ENCODE measurements at places on chromosomes 16 and 17.

GRCh38 chr16:11638140-11638539 lies 30.1 kb upstream of the SNN start:
- no peak for DNase-seq

DNA sequence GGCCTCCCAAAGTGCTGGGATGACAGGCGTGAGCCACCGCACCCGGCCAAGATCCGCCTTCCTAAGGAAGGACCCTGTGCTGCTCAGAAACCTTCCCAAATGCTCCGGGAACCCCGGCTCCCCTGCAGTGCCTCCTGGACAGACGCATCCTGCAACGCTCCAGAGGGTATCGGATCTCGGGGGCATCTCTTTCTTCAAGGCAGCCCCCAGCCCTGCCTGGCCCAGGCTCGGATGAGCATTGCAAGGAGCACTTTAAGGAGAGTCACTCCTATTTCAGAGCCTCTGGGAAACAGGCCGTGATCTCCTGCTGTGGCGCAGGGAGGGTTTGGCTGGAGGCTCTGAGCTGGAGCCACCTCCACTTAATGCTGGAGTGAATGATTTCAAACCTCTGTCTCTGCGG lies 17.2 kb upstream of the ABR start:
- DNase-seq = no peak

DNA sequence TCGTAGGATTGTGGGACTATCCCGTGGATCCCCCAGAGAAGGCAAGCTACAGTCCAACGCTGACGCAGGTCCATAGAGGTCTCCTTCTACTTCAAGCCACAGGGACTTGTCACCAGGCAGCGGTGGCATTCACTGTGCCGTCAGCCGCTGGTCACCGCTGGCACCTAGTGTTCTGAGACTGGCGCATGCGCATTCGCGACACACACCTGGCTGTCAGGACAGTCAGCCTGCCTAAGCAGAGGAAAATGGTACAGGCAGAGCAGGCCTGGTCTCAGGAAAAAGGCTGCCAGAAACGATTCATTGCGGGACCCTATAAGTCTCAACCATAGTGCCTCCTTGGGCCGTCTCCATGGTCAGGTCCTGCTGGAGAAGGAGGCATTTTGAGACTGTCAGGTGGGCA lies 138.0 kb upstream of the WSB1 start:
- no peak for DNase-seq

DNA sequence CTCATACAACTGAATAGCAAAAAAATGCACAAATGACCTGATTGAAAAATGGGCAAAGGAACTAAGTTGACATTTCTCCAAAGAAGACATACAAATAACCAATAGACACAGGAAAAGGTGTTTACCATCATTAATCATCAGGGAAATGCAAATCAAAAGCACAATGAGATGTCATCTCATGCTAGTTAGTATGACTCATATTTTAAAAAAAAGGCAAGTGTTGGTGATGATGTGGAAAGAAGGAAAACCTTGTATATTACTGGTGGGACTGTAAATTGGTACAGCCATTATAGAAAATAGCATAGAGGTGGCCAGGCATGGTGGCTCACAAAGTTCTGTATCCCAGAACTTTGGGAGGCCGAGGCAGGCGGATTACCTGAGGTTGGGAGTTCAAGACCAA lies 232.5 kb upstream of the ZFHX3 start:
- no peak for DNase-seq

DNA sequence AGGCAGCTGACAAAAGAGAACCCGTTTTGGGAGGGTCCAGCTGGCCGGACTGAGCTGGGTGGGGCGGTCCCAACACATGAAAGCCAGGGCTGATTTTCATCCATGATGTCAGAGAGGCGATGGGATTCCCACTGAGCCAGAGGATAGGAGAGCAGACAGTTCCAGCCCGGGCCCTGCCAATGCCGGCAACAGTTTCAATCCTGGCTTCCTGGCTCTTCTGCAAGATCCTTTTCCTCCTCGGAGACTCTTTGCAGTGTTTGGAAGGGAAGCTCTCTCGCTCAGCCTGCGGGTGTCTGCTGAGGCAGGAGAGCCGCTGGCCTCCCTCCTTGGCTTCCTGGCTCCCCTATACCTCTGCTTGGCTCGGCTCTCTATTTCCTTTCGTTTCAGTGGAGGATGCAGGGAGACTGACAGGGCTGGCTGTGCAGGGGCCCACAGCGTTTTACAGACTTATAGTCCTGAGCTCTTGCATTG lies 145.5 kb upstream of the SOX9 start:
- DNase-seq = no peak

- DNase-seq = no peak
Observed at GRCh38 chr17:50837980-50838954, 2.9 kb downstream of the WFIKKN2 start.

- peak; percentile 49 for DNase-seq
Observed at GRCh38 chr16:30958175-30959079, 873 bp downstream of the SETD1A start.

DNA sequence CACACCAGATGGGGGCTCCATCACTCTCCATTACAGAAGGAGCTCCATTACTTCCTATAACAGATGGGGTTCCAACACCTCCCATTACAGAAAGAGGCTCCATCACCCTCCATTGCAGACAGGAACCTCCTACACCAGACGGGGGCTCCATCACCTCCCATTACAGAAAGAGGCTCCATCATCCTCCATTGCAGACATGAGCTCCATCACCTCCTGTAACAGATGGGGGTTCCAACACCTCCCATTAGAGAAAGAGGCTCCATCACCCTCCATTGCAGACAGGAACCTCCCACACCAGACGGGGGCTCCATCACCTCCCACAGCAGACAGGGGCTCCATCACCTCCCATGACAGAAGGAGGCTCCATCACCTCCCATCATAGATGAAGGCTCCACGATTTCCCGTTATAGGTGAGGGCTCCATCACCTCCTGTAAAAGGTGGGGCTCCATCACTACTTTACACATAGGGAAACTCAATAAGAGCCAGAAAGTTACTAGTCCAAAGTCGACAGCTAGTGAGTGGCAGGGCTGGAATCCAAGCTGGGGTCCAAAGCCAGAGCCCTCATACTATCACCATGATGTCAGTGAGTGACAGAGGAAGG lies 224.8 kb downstream of the RBFOX3 start:
- DNase-seq = no peak

DNA sequence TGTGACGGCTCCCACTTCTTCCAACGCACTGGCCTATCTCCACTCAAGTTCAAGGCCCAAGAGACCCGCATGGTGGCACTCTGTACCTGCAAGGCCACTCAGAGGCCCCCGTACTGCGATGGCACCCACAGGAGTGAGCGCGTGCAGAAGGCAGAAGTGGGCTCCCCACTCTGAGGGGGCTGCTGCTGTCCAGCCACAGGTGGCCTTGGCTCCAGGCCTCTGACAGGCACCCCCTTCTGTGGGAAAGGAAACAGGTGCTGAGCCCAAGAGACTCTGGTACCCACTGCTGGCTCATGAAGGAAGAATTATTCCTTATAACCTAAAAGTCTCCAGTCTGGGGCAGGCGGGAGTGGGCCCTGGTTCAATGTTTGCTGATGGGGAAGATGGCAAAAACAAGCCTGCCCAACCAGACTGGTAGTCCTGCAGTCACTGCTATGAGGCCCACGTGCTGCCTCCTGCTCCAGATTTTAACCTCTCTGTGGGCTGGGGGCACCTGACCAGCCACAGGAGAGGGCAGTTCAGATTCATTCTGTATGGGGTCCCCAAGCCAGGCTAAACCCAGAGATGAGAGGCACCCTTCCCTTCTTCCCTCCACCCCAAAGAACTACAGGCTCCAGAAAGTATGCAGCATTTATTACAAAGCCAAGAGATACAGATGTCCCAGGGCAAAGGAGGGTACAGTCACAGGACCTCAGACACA lies 3.3 kb downstream of the CISD3 start:
- DNase-seq = no peak

DNA sequence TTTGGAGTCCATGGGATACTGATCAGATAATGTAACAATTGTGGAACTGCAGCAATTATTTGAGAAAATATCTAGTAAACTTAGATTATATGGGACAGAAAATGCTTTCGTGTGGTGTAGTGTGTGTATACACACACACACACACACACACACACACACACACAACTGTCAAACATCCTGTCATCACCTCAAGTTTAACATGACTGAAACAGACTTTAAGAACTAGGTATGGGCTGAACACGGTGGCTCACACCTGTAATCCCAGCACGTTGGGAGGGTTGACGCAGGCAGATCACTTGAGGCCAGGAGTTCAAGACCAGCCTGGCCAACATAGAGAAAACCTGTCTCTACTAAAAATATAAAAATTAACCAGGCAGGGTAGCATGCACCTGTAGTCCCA lies 544 bp upstream of the EVI2A start:
- peak; percentile 57 for DNase-seq

GRCh38 chr16:28589069-28589468 lies 7.8 kb downstream of the SULT1A2 start:
- no peak for DNase-seq

DNA sequence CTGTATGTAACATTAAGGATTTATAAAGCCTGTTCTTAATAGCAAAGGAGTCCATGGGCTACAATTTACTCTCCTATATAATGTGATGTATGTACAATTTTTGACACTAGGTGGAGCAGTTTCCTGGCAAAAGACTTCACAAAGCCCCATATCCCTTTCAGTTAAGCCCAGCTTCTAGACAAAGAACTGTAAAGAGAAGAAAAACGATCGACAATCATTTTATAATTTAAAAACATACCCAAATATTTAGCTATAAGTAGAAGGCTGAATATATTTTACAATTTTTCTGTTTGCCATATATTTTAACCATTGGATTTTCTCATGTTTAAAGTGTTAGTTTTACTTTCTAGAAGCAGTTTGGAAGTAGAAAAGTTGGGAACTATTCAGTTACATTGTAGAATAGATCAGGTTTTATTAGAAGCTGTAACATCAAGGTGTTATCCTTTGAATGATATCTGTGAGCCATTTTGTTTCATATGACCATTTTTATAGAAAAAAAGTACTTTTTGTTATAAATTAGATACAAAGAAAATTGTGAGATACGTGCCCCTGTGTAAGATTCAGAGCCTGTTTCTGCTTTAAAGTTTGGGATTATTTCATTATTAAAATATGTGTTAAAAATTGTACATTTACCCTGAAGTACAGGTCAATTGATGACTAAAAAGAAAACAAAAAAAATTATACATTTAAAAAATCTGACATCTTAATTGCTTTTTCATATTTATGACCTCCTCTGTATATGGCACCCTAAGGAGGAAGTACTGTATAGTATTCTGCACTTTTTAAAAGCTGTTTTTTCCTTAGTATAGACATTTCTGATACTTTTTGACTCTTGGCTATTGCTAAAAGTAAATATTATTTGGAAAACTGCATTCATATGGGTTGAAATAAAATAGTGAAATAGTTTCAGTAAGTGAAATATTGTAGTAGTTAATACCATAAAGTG lies 46.3 kb downstream of the VMP1 start:
- DNase-seq = peak; percentile 35

DNA sequence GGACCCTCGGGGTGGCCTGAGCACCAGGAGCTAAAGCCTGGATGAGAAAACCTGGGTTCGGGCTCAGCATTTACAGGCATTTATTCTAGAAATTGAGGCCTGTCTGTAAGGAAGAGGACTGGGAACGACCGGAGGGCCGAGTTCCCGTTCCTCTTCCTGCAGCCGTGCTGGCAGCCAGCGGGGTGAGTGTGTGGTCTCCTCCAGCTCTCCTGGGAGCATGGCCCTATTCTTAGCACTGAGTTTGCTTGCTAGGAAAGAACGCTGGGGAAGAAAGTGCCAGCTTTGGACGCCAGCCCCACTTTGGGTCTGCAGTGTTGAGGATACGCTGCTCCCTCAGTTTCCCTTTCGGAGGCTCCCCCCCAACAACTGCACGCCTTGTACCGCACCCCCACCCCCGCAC lies 49.6 kb downstream of the MGAT5B start:
- no peak for DNase-seq

DNA sequence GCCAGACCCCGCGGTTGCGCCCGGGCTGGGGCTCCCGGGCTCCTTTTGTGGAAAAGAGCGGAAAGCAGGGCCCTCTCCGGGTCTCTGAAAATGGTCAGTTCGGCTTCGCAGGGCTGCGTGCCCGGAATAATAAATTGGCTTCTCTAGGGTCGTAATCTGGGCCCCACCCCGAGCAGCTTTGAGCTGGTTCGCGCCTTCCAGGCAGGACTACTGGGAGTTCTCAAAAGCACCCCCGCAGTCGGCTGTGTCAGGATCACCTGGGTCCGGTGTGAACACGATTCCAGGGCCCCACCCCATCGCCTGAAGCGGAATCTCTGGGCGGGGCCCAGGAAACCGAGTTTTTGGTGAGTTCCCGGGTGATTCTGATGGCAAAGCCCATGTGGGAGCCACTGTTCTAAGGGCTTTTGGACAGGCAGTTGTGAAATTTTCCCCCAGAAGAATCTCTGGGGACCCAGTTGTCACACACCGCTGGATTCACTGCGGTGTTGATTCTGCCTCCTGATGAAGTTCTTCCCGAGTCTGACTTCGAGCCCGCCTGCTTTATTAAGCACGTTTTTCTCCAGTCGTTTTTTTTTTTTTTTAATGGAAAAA lies 77.0 kb downstream of the MRC2 start:
- DNase-seq = no peak

- no peak for DNase-seq
Observed at GRCh38 chr17:38320482-38320881, 23.3 kb downstream of the GPR179 start.

GRCh38 chr16:70391881-70392481 lies 45.3 kb downstream of the DDX19A start:
- no peak for DNase-seq

Data from activated CD8-positive, alpha-beta T cell treated with anti-CD3 and anti-CD28 coated beads for 36 hours (primary cell).